ENCODE measurements at places on chromosomes 1 and 21.

GRCh38 chr1:64955097-64956009 is 11.0 kb downstream of the JAK1 start:
- no peak for DNase-seq

DNA sequence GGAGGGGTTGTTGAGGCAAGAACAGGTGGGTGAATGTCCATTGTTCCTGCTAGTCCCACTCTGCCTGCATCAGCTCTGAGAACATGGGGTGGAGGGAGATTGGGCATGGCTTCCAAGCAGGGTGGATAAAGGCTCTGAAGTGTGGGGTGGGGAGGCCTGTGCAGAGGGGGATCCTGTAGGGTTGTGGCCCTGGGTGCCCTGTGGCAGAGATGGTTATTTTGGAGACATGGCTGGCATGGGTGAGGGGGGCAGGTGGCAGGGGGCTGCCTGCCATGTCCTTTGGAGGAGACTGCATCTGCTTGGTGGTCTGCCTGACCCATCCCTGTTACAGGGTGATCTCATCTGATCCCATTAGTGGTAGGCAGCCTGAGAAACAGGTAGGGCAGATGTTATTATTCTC is 11.2 kb downstream of the MYOG start:
- DNase-seq = no peak

DNA sequence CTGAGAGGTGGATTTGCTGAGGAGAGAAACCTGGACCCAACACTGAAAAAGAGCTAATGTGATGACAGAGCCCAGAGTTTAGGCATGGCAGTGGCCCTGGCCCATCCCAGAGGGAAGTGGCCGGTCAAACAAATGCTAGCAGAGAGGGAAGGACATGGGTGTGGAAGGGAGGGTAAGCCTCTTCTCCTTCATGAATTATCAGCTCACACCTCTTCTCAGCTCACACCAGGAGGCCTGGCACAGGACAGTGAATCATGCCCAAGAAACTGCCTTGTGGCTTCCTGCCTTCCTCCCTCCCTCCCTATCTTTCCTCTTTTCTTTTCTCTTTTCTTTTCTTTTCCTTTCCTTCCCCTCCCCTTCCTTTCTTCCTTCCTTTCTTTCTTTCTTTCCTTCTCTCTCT is 1.3 kb upstream of the SPRR3 start:
- no peak for DNase-seq

DNA sequence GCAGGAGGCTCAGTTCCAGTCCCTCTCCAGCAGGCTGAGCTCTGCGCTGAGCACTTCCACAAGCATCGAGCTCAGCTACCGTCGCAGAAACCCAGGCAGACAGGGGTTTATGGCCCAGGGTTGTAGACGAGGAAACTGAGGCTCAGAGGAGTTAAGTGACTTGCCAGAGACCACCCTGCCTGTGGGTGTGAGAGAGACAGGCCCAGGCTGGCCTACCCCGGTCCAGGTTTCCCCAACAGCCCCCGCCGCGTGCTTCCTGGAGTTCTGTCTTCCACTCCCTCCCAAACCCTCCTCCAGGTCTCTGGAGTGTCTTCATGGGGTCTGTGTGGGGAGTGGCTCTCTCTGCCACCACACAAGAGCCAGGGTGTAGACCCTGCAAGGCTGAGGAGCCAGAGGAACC is 615.9 kb downstream of the PTPRU start:
- no peak for DNase-seq

- peak; percentile 69 for DNase-seq
Measured at GRCh38 chr1:15249081-15249480, 2.1 kb downstream of the FHAD1 start.
